Thyroid gland (tissue), 4 donors: ENCODE measurements at places on chromosomes 1 and 21. TPM values are rescaled to one million over a fixed set of nuclear protein-coding genes. Genes with fewer than 3 reads are reported as not detected.

The CLDN17 gene
- total RNA-seq: not detected

The LCE1E gene
- total RNA-seq: not detected

The HEYL gene
- total RNA-seq: 9.9 TPM

The SOD1 gene
- total RNA-seq: 147 TPM

The LIPI gene
- 7.9 TPM for total RNA-seq

The LRRC71 gene
- total RNA-seq: not detected

The ECM1 gene
- total RNA-seq: 9.7 TPM

The OR2T35 gene
- not detected for total RNA-seq

The GPR161 gene
- 2.1 TPM for total RNA-seq

The LYPD8 gene
- total RNA-seq: not detected

The TRABD2B gene
- 0.34 TPM for total RNA-seq

The NPHS2 gene
- total RNA-seq: not detected

The SPRTN gene
- 17.2 TPM for total RNA-seq

The LAMC2 gene
- total RNA-seq: 25.7 TPM

The OR2T11 gene
- not detected for total RNA-seq

The DNAJC6 gene
- total RNA-seq: 2.8 TPM

The SPRR1B gene
- total RNA-seq: not detected

The COL8A2 gene
- total RNA-seq: 13.7 TPM

The LIN28A gene
- total RNA-seq: not detected

The CASQ2 gene
- total RNA-seq: 1.5 TPM

The MR1 gene
- total RNA-seq: 32.2 TPM

The PTCH2 gene
- 1.0 TPM for total RNA-seq

The RAVER2 gene
- 12.6 TPM for total RNA-seq
